Purkinje cell (primary cell): ENCODE measurements at places on chromosomes 12 and 14. TPM values are rescaled to one million over a fixed set of nuclear protein-coding genes. Genes with fewer than 3 reads are reported as not detected.

Gene HOXC9
- not detected in 2 replicates for polyA plus RNA-seq

Gene CLEC2A
- polyA plus RNA-seq = not detected in 2 replicates

Gene DTX1
- 11.7 and 13.5 TPM in 2 replicates for polyA plus RNA-seq

Gene SLCO1A2
- polyA plus RNA-seq = 0.42 and 1.4 TPM in 2 replicates

Gene NKX2-1
- not detected in 2 replicates for polyA plus RNA-seq

Gene SCARB1
- 0.88 and 6.0 TPM in 2 replicates for polyA plus RNA-seq

Gene MFAP5
- not detected in 2 replicates for polyA plus RNA-seq

Gene ERC1
- polyA plus RNA-seq = 3.5 and 5.7 TPM in 2 replicates

Gene TOMM20L
- polyA plus RNA-seq = not detected in 2 replicates

Gene GPRC5A
- polyA plus RNA-seq = not detected in 2 replicates

Gene KIF5A
- 24.5 and 60.6 TPM in 2 replicates for polyA plus RNA-seq

Gene CELA1
- 0.52 TPM in 1 of 2 replicates, not detected in the other for polyA plus RNA-seq

Gene KRT74
- polyA plus RNA-seq = 0.35 and 0.92 TPM in 2 replicates

Gene RNASE12
- polyA plus RNA-seq = not detected in 2 replicates
